ENCODE measurements at places on chromosomes 3 and 15. TPM values are rescaled to one million over a fixed set of nuclear protein-coding genes. Genes with fewer than 3 reads are reported as not detected.

DNA sequence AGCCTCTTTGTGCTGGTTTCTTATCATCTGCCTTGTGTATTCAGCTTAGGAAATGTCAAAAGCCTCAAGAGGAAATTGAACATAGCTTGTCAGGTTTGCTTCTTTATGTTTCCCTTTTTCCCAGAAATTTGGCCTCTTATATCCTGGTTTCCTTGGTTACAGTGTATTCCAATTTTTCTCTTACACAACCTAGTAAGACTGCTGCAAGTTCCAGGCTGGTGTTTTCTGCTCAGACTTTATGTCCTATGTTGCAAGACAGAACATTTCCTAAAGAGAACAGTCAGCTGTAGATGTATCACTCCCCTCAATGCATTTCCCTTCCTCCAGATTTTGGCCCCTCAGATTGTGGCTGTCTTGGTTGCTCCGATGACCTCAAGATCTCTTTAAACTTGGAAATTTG is 102.5 kb downstream of the SH3GL3 start:
- no peak for DNase-seq

DNA sequence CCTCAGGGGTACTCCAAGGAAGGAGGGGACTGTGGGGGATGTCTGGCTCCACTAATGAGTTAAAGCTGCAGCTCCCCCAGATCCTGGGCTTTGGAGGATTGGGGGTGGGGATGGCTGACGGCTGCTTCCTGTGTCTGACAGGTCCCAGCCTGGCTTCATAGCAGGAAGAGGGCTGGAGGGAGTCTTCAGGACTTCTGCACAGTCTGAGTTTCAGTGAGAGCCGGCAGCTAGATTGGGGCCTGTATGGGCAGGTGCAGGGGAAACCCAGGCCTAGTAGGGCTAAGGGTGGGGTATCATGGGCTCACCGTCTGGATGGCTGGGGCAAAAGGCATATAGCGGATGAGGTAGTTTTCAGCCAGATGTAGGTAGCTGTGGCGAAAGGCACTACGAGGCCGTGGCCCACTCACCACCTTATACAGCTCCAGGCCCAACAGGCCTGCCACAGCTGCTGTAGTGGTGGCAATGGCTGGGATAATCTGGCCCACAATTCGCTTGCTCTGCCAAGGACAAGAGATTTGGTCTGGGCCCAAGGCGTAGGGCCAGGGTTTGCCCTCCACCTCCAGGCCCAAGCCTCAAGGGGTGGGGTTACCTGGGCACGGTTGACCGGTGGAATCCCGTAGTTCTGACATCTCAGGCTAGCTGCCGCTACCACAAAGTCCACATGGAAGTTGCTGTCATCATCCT is 4.5 kb downstream of the INKA1 start:
- DNase-seq: no peak

Gene MAP2K5
- 15.8 TPM for total RNA-seq

GRCh38 chr15:68214838-68215254 is 9.7 kb upstream of the CALML4 start:
- DNase-seq: no peak

- DNase-seq: peak; percentile 39
Measured at GRCh38 chr3:160686955-160687535, 10.1 kb downstream of the ARL14 start.

GRCh38 chr3:5013021-5013906 is 34.0 kb downstream of the BHLHE40 start:
- no peak for DNase-seq

DNA sequence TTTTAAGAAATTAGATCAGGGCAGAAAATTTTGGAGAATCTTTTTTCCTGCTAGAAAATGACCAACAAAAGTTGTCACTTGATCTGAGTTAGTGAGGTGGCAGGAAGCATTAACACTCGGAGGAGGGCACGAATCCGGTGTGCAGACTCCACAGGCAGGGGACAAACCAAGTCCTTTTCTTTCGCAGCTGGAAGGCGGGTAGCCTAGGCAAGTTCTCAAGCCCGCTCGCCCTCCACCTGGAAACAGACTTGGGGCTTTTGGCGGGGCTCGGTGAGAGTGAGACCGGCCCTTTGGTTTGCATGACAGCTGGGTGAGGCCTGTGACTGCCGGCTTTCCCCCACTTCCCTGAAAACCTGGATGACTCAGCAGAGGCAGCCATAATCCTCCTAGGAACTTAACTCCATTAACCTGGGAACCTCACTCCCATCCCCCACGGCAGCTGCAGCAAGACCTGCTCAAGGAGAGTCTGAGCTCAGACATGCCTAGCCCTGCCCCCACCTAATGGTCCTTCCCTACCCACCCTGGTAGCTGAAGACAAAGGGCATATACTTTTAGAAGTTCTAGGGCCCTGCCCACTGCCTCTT is 134.8 kb downstream of the MFSD1 start:
- no peak for DNase-seq

DNA sequence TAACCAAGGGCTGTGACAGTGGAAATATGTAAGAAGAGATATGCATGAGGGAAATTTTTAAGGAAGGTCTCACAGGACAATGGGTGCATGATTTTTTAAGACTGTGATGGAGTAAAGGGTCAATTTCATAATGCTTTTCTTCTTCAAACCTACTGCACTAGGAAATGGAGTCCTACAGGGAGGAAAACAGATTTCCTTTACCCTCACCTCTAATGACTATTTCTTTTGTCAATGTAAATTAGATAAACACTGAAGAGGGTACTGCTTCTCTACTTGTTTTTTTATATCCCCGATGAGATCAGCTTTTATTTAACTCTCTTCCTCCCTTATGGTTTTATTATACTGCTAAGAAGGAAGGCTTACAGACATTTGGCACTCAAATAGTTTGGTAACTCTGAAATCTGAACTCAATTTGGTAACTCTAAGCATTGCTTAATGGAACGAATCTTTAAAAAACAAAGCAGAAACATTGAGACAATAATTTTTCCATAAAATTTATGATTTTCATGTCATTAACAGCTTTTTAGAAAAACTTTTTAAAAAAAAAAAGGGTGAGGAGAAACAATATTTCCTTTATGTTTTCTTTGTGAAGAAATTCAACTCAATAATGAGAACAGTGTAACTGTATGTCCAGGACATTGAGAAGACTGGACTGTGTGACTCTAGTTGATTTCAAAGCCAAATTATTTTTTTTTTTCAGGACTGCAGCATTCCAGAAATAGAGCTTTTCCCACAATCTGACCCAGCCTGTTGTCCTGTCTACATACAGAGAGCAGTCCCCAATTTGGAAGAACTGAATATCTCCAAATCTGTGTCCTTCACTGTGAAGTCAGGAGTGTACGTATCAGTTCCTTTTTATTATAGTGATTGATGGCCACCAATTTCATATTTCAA is 64.4 kb downstream of the CRYBG3 start:
- DNase-seq: no peak

- DNase-seq: no peak
Measured at GRCh38 chr15:74528876-74529275, 12.1 kb upstream of the ARID3B start.

GRCh38 chr3:137641879-137642704 is 122.0 kb upstream of the SOX14 start:
- no peak for DNase-seq

GRCh38 chr3:140845882-140846281 is 95.8 kb upstream of the SLC25A36 start:
- DNase-seq: no peak

GRCh38 chr15:92043283-92043682 is 189.8 kb downstream of the SLCO3A1 start:
- no peak for DNase-seq

- no peak for DNase-seq
Measured at GRCh38 chr3:43043793-43044192, 62.1 kb downstream of the POMGNT2 start.

- DNase-seq: no peak
Measured at GRCh38 chr15:63918901-63919348, 85.2 kb upstream of the HERC1 start.

DNA sequence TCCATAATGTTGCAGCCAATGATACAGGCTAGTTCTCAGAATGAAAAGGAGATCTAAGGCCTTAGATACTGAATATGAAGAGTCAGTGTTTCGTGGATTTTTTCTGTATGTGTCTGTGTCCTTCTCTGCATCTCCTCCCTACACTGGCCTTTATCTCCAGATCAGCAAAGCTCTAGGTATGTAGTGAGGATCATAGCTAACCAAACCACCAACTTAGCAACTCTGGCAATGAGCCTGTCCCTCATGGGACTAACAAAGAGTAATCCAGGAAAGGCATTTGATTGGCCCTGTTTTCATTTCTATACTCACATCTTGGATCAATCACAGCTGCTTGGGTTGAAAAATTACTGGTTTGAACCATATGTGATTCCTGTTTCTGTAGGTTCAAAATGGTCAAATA is 18.6 kb upstream of the CNTN3 start:
- peak; percentile 86 for DNase-seq

DNA sequence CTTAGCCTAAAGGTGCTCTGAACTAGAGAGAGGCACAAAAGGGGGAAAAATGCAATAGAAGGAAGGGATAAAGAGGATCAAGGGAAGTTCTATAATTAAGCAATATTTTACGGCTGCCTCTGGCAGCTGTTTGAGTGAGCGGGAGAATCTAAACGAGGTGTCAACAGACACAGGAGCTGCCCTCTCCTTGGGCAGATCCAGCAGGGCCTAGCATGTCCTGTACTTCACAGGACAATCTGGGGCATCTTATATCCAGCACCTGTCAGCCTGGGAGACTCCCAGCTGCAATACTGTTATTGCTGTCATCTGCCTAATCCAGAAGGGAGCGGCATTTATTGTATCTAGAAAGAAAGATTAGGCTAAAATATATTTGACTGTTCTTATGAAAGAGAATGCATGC is 68.9 kb downstream of the WWTR1 start:
- no peak for DNase-seq

Gene FSD2
- not detected for total RNA-seq

GRCh38 chr3:40019376-40019775 is 210.0 kb downstream of the MYRIP start:
- no peak for DNase-seq

DNA sequence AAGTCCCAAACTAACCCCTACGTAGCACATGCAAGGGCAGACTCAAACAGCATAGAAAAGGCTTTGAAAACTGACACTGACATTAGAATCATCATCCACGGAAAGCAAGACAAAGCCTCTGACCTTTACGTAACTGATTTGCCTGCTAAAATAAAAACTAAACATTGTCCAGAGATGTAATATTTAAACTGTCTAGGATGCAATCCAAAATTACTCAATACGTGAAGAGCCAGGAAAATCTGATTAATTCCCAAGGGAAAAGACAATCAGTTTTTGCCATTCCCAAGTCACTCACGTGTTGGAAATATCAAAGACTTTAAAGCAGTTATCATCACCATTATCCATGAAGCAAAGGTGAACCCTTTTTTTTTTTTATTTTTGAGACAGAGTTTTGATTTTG is 13.3 kb upstream of the IQCF1 start:
- DNase-seq: no peak

Gene CCDC54
- not detected for total RNA-seq

Gene HMCES
- 29.6 TPM for total RNA-seq

- DNase-seq: no peak
Measured at GRCh38 chr3:71313844-71314243, 269.7 kb downstream of the FOXP1 start.

Gene IGF2BP2
- 103 TPM for total RNA-seq

DNA sequence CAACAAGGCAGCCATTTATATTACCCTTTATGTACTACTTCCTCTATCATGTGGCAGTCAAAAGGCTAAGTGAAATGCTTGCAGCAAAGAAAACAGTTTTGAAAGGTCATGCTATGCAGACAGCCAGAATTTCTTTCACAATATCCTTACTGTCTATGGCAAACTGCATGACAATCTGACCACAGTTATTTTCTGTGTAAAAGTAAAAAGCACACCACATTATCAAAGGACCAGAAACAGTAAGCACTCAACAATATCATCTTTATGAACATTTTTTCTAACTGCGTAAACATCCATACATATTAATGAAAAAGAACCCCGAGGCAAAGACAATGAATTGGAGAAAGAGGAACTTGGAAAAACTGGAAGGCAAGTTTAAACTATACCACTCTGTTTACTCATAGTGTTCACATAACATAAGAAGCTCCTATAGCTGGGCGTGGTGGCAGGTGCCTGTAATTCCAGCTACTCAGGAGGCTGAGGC is 47.9 kb downstream of the PIK3CB start:
- peak; percentile 32 for DNase-seq

DNA sequence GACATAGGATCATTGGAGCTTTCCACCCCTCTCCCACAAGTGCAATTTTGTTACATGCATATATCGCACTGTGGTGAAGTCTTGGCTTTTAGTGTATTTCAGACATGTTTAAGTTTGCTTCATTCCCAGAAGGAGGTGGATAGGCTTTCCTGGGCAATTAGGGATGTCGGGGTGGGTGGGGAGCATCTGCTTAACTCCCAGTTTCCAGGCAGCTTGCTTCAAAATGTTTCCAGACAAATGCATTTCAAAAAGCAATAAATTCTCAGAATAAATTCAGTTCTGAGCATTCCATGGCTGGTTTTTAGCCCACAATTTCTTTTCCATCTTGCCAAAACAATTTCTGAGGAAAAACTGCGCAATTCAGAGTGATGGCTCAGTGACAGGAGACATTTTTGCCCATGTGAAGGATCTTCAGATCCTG is 227.7 kb upstream of the ZPLD1 start:
- no peak for DNase-seq

- peak; percentile 98 for DNase-seq
Measured at GRCh38 chr3:197394464-197395321, 96.3 kb upstream of the DLG1 start.

DNA sequence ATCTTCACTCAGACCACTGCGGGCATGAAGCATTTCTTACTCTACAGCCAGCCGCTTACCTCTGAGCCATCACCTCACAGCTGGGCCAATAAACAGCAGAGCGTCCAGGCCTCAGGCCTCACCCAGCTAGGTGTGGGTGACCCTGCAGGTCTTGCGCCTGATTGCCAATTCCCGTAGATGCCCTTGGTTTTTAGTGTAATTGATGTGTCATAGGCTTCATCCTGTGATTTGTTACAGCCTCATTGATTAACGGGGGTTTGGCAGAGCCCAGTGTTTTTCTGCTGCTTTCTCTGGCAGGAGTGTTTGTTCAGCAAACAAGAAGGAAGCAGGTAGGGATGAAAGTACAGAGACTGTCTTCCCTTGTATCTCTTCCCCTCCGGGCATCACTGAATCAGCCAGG is 49.6 kb upstream of the BNIP2 start:
- DNase-seq: no peak

Gene IMPG2
- 0.07 TPM for total RNA-seq

DNA sequence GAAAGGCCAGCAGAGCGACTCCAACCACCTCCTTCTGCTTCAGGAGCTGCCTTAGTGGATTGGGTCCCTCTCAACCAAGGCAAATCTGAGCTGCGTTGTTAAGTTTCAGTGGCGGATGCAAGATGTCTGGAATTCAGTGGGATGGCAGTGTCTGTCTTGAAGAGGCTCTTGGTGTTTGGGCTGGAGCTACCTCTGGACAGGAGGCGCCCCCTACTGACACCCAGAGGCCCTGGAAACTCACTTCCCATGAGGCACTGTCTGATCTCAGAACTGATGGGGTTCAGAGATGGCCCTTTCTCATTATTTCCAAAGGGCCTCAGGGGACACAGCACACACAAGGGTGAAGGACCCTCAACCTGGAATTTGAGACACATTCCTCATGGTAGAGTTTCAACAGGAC is 6.0 kb upstream of the SLC28A1 start:
- peak; percentile 30 for DNase-seq
